ENCODE measurements at places on chromosomes 2 and 18.

- no peak for DNase-seq
Observed at GRCh38 chr2:109703077-109703476, 88.9 kb downstream of the SOWAHC start.

GRCh38 chr2:119212139-119212800 is 11.4 kb upstream of the STEAP3 start:
- no peak for DNase-seq

DNA sequence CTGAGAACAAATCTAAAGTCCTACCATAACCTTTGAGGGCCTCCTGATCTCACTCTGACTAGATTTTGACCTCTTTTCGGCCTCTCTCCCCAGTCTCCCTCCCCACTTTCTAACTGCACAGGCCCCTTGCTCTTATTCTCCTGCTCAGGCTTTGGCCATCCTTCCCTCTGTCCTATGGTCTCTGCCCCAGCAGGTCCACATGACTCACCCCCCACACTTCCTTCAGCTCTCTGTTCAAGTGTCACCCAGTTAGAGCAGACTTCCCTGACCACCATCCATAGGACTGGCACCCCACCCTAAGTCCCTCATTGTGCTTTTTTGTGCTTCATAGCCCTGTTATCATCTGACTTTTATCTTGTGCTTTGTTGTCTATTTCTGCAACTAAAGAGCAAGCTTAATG is 41.2 kb upstream of the NT5C1B start:
- DNase-seq = no peak

- peak; percentile 28 for DNase-seq
Observed at GRCh38 chr2:1156059-1156458, 205.4 kb downstream of the SNTG2 start.

- no peak for DNase-seq
Observed at GRCh38 chr2:37827911-37828511, 97.1 kb upstream of the RMDN2 start.

GRCh38 chr2:53075760-53076159 is 691.8 kb upstream of the CHAC2 start:
- DNase-seq = no peak

DNA sequence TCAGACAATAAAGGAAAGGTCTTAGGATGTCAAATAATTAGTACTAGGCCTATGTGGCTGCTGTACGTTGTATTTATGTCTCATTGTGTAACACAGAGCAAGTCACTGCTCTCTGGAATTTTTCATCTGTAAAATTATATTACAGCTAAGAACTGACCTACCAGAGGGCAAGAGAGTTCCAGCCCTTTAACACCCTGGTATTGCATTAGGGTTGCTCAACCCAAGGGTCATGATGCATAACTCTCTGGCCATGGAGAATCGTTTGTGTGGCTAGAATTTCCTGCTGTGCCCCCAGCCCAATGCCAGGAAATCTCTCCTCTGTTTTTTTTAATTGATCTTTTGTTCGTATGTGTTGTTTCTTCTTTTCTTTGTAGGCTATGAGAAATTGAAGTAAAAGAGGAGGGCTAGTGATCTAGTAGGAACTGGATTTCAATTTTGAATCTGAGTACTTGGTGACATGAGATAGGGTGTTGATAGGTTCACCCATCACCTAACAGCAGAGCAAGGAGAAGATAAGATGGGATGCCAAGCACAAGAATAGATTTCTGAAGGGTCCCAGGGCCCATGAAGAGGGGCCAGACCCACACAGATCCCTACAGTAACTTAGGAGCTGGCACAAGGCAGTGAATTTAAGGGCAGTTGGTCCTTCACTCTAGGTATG is 571.2 kb upstream of the TNP1 start:
- DNase-seq = no peak
